Activated CD8-positive, alpha-beta memory T cell treated with anti-CD3 and anti-CD28 coated beads for 48 hours (primary cell): ENCODE measurements at places on chromosomes 2 and 18.

GRCh38 chr2:132468821-132469675, 52.4 kb downstream of the GPR39 start:
- DNase-seq: no peak

DNA sequence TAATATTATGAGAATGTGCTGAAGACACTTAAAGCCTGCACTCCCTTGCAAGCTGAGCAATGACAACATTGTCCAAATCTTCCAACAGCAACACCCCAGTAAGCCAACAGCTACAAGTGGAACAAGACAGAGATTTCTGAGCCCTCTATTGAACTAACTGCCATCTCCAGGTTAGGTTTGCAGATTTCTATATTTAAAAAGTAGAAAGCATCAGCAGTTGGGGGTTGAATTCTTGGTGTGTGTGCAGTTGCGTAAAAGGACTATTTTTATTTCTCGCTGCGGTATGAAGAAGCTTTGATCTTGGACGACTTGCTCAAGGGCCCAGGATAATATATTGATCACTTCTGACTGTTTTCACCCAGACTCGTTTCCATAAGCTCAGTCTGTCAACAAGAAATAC, 106.2 kb upstream of the ZFP36L2 start:
- no peak for DNase-seq

- no peak for DNase-seq
Measured at GRCh38 chr2:12076810-12077209, 330.4 kb downstream of the LPIN1 start.

DNA sequence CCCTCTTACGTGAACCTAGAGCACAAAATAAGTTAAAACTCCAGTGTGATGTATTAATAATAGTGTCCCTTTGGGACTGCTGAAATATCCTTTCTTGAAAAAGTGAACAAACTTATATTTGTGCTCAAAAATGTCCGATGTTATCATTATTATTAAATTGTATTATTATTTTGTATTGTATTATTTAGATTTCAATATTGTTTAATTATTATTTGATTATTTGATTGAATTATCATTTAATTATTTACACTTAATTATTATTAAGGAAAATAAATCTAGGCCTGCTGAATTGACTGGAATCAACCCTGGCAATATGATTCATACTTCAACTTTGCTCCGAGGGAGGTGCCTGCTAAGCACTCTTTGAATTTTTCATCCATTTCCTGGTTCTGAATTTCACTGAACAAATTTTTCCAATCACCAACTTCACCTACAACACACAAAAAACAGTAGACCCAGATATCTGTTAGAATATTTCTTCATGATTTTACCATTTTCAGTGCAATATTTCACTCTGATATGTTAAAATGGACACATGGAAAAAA, 10.9 kb upstream of the EIF2AK2 start:
- no peak for DNase-seq

DNA sequence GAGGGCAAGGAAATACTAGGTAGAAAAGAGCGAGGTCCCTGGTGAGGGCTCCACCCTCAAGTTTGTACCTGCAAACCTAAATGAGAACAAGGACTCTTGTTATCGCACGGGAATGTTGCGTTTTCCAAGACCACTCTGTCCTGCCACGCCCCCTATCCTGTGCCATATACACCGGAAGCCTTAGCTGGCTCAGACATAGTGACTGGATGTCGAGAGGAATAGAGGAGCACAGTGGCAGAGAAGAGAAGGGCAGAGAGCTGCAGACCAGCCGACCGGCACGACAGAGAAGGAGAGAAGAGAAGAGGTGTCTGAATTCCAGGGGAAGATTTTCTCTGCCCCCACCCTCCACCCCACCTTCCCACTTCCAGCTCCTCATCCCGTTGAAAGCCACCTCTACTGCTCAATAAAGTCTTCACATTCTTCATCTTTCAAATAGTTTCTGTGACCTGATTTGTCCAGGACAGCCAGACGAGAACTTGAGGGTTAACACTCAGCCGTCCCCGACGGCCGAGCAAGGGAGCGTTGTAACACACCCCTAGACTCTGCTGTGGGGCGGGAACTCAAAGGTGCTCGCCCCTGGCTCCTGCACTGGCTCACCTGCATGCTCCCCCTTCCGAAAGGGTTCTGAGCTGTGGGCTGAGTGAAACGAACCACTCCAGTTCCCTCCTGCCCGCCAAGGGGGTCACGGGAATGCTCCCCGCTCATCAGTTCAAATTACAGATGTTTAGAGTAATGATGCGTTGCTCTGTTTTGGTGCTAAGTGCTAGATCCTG, 24.9 kb upstream of the COL3A1 start:
- no peak for DNase-seq

DNA sequence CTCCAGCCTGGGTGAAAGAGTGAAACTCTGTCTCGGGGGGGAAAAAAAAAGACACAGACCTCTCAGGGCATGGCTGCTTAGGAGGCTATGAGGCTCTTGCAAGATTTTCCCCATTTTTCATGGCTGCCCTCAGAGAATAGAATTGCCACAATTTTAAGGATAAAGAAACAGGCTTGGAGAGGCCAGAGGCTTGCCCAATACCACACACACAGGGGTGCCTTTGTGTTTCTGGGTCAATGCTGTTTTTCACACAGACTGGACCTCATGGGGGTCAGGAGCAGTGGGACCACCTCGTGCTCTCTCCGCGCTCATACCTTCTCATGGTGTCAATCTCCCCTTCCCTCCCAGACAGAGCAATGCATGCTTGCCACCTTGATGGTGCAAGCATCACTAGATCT, 65.4 kb upstream of the ST3GAL5 start:
- DNase-seq: no peak

GRCh38 chr2:36380624-36381481, 25.3 kb downstream of the CRIM1 start:
- DNase-seq: no peak

GRCh38 chr2:239225871-239226561, 174.8 kb downstream of the HDAC4 start:
- DNase-seq: no peak

DNA sequence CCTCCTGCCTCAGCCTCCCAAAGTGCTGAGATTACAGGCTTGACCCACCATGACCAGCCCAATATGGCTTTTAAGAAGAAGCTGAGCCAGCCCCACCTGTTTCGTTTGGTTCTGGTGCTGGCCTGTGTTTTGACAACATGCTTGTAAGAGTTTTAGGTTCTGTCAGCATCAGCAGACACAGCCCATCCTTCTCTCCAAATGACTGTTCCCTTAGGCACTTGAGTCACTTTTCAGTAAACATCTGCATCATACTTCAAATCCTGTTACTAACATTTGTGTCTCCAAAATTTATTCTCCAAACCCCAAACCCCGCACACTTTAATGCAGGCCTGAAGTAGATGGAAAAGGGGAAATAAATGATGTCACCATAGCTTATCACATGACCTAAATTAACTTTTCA, 1118.5 kb downstream of the TSN start:
- DNase-seq: no peak

- no peak for DNase-seq
Measured at GRCh38 chr2:35447215-35447614, 908.4 kb upstream of the CRIM1 start.

DNA sequence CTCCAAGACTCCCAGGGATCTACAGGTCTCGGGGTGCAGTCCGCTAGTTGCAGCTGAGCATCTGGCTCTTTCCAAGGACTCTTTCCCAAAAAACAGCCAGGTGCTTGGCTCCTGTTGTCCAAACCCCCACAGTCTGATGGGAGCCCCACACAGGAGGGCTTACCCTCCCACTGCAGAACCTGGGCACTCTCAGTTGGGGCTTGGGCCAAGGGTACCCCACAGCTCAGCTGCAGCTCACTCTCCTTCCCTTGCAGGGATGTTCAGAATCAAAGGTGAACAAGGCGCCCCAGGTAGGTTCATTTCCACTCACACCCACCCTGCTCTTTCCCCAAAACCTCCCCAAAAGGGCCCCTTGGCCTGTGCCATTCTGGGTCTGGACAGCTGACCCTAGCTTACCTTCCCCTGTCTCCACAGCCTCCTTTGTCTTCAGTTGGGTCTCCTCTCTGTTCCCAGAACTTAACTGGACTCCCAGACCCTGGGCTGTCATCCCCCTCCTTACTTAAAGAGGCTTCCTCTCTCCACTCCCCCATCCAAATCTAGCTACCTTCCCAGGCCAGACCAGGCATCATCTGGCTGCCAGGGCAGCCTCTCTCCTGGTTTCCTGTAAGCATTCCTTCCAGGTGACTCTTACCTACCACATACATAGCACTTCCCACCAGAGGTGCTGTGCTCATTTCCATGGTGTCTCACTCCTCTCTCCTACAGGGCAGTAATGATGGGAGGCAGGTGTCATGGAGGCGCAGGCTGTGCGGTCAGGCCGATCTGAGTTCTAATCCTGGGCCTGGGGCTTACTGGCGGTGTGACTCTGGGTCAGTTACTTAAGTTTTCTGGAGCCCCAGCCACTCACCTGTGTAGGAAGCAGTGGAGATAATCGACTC, 29.5 kb downstream of the MARCO start:
- DNase-seq: no peak

DNA sequence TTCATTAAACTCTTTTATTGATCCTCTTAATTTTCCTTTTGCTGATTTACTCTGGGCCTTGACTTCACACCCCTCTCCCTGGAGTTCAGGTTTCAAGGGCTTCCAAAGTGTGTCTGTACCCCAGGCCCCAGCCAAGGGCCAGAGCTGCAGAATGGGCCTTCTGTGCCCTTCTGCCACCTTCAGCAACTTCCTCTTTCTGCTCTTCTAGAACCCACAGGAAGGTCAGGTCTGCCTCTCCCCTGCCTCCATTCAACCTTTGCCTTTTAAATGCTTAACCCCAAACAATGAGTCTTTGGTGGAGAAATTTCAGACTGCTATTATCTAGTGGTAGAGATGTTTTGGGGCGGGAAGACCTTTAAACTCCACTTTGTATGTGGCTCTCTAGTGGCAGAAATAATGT, 63.1 kb downstream of the TSN start:
- DNase-seq: no peak

DNA sequence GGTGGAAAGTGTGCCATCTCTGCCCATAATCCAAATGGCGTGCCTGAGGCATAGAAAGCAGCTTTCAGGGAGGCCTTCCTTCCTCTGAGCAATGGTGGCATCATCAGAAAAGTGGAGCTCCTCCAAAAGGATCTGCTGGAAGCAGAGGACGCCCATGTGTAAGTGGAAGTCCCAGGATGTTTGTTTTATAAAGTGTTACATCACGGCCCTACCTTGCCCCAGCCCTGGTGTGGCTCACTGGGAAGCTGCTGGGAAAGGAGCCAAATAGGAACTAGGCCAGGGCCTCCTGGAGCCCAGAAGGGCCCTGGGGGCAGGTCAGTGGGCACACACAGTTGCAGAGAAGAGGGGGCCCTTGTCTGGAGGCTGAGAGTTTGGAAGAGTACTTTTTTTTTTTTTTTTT, 4.2 kb upstream of the ODC1 start:
- no peak for DNase-seq

DNA sequence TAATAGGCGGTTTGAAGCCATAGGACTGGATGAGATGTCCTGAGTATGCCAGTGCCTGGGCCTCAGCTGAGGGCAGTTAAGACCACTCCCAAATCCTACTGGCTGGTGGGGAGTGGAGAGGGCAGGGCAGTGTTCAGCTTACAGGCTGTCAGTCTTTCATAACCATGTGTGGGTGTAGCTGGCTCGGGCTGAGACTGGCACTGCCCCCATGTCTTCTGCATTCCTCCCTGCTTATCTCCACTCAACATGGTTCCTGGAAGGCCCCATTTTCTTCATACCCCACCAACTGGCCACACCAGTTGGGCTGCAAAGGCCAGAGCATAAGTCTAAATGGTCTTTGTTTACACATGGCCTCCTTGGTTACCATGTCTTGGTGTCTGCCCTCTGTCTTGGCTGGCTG, 17.2 kb upstream of the IL37 start:
- no peak for DNase-seq

DNA sequence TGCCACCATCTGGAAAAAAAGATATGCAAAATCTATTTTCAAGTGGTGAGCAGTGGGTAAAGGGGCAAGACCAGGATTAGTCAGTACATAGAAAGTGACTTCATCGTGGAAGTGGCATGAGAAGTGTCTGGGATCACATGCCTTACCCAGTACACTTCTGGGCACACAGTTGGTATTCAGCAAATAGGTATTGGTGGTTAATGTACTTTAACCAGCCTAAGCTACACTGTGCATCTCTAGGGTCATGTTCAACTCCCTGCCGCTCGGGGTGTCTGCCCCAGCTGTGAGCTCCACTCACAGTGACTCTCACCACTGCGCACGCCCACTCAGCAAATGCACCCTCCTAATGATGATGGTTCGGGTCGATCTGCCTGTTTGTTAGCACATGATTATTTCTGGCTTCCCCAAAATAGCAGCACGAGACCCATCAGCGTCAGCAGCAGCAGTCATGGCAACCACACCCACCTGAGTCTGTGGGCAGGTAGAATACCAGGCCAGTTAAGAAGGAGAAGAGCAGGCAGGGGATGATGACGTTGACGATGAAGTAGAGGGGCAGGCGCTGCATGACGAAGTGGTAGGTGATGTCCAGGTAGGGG, 11.1 kb downstream of the CHRNA1 start:
- no peak for DNase-seq

- no peak for DNase-seq
Measured at GRCh38 chr18:47838396-47838795, 92.1 kb downstream of the SMAD2 start.

- DNase-seq: no peak
Measured at GRCh38 chr2:241412144-241412543, 56.1 kb downstream of the FARP2 start.

DNA sequence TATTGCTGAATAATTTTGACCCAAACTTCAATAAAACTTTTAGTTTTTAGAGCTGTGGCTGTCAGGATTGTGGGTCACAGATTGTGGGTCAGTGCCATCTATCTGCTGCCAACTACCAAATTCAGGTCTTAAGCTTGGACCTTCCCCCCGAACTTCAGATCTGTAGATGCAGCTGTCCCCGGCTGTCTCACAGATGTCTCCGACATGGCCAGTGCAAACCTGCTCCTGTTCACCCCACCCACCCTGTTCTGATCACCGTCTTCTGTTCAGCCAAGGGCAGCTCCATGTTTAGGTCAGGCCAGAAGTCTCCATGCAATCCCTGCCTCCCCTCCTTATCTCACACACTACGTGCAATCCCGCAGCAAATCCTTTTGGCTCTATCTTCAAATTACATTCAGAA, 175.0 kb downstream of the PRKCE start:
- DNase-seq: no peak

DNA sequence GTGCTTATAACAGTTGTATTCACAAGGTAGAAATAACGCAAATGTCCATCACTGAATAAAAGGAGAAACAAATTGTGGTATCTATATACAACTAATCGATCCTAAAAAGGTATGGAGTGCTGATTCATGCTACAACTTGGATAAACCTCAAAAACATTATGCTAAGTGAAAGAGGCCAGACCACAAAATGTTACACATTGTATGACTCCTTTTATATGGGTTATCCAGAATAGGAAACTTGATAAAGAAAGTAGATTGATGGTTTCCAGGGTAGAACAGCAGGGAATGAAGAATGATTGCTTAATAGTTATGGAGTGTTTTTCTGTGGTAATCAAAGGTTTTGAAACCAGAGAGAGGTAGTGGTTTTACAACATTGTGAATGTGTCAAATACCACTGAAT, 432.2 kb upstream of the TRIB2 start:
- no peak for DNase-seq
